ENCODE measurements at places on chromosomes 3 and 15.

DNA sequence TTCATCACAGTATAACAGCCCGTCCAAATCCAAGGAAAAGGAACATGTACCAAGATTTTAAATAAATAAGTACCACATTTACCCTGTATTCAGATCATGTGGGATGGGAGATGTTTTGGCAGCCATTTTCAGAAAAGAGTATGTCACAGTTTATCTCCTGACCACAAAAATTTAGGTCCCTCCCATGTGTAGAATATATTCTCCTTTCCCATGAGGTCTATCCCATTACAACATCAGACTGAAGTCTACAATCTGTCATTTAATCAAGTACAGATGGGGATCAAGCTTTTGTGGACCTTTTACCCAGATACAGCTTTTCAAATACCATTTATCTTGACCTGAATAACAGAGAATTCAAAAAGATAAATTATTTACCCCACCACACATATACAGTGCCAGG lies 444.5 kb downstream of the PLOD2 start:
- DNase-seq: no peak

GRCh38 chr3:145055375-145056076 lies 1083.9 kb downstream of the DIPK2A start:
- DNase-seq: no peak

DNA sequence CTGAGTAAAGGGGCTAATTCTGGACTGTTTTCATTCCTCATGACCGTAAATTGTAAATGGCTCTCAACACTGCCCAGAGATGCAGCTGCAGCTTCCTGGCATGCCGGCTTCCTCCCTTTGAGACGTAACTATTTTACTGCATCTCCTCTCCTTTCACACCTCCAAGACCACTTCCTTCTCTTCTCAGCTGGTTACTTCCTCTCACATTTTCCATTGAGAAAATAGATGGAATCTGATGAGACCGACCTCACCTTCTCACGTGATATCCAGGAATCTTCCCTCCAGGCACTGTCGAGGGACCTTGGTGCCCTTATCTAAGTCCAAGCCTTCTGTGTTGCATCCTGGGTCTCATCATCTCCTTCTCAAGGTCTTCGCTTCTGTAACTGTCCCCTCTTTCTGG lies 12.7 kb downstream of the LYSMD4 start:
- no peak for DNase-seq

DNA sequence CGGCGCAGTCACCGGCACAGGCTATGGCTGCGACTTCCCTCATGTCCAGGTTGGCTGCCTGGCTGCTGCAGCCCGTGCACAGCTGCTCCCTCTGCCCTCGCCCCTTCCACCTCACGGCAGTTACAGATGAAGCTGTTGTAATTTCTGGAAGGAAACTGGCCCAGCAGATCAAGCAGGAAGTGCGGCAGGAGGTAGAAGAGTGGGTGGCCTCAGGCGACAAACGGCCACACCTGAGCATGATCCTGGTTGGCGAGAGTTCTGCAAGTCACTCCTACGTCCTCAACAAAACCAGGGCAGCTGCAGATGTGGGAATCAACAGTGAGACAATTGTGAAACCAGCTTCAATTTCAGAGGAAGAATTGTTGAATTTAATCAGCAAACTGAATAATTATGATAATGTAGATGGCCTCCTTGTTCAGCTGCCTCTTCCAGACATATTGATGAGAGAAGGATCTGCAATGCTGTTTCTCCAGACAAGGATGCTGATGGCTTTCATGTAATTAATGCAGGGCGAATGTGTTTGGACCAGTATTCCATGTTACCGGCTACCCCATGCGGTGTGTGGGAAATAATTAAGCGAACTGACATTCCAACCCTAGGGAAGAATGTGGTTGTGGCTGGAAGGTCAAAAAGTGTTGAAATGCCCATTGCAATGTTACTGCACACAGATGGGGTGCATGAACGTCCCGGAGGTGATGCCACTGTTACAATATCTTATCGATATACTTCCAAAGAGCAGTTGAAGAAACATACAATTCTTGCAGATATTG lies 13.2 kb upstream of the GNB4 start:
- no peak for DNase-seq

- DNase-seq: no peak
These were observed 81.0 kb upstream of the BNC1 start for GRCh38 chr15:83365370-83365938.

DNA sequence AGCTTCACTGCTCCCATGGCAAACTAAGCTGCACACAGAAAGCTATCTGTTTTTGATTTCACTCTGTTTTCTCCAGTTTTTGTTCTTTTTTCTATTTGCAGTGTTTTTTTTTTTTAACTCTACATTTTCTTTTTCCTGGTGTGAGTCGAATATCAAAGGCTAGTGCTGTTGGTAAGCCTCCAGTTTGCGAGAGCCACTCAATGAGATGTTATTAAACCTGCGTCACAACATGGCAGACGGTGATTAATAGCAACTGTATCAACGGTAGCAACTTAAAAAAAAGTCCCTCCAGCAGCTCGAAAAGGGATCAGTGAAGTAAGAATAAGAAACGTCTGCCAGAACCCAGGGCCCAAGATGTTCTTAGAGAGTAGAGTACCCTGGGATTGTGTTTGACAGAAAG lies 84.1 kb downstream of the MEIS2 start:
- DNase-seq: no peak
